ENCODE measurements at places on chromosomes 7 and 10.
A peak's percentile ranks its signal among the peaks of the same experiment; 100 is the strongest.

DNA sequence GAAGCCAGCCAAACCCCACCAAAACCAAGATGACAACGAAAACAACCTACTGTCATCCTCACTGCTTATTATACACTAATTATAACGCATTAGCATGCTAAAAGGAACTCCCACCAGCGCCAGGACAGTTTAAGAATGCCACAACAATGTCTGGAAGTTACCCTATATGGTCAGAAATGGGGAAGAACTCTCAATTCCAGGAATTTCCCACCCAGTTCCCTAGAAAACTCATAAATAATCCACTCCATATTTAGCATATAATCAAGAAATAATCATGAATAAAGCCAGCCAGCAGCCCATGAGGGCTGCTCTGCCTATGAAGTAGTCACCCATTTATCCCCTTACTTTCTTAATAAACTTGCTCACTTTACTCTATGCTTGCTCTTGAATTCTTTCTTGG is 20.8 kb downstream of the MICU1 start:
- DNase-seq, result no peak

DNA sequence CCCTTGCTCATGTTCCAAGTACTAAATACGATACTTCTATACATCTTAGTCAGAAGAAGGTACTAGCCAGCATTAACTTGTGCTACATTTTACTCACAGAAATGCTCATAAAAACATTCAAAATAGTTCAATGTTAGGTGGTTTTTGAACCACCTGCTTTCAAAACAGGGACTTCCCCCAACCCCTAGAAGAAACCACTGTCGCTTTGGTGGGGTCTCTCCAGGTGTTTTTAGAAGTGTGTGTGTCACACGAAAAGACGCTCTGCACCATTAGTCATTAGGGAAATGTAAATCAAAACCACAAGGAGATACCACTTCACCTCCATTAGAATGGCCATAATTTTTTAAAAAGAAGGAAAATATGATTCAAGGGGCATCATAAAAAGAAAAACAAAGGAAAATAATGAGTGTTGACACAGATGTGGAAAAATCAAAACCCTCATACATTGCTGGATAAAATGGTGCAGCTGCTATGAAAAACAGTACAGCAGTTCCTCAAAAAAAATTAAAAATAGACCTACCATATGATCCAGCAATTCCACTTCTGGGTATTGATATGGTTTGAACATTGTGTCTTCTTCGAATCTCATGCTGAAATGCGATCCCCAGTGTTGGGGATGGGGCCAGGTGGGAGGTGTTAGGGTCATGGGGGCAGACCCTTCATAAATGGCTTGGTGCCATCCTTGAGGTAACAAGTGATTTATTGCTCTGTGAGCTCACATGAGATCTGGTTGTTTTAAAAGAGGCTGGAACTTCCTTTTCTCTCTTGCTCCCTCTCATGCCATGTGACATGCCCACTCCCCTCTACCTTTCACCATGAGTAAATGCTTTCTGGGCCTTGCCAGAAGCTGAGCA is 74.2 kb downstream of the MALSU1 start:
- peak; percentile 48 for DNase-seq

- peak; percentile 2 for DNase-seq
Observed at GRCh38 chr10:59622320-59623132, 87.1 kb downstream of the SLC16A9 start.

GRCh38 chr10:132375116-132375794 is 21.7 kb upstream of the PWWP2B start:
- DNase-seq, result no peak

GRCh38 chr7:50834679-50835078 is 52.0 kb upstream of the GRB10 start:
- no peak for DNase-seq

DNA sequence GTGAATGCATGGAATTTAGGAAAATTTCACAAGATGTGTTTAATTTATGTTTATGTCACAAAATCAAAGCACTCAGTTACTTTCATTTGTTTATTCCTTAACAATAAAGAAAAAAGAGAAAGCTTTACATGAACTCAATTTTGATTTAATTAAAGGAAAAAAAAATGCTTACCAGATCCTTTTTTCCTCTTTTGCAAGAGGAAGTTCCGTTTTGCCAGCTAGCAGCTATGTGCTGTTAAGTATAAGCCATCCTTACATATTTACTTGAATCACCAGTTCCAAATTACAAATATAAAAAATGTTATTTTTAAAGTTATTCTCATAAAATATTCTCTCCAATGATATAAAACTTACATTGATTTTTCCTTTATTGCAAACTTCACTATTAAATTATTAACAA is 12.7 kb downstream of the MRC1 start:
- DNase-seq, result no peak

- DNase-seq, result no peak
Observed at GRCh38 chr7:101754424-101755159, 62.8 kb upstream of the CUX1 start.

DNA sequence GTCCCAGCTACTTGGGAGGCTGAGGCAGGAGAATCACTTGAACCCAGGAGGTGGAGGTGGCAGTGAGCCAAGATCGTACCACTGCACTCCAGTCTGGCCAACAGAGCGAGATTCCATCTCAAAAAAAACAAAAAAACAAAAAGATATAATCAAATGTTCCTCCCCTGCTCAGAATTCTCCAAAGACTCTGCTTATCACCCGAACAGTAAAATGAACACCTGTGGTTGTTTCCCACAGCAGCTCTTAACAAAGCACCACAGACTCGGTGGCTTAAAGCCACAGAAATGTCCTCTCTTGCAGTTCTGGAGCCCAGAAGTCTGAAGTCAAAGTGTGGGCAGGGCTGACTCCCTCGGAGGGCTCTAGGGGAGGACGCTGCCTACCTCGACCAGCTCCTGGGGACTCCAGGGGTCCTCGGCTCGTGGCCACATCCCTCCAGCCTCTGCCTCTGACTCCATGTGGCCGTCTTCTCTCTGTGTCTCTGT is 4.1 kb upstream of the INTS1 start:
- no peak for DNase-seq
